Heart left ventricle (tissue), 16 donors: ENCODE measurements at places on chromosomes 3 and 15. TPM values are rescaled to one million over a fixed set of nuclear protein-coding genes. Genes with fewer than 3 reads are reported as not detected.

The CYP1A1 gene
- total RNA-seq, result 0.91 TPM

The PLA2G4D gene
- total RNA-seq, result not detected

GRCh38 chr15:39834256-39834655, 51.6 kb upstream of the FSIP1 start:
- DNase-seq, result no peak

DNA sequence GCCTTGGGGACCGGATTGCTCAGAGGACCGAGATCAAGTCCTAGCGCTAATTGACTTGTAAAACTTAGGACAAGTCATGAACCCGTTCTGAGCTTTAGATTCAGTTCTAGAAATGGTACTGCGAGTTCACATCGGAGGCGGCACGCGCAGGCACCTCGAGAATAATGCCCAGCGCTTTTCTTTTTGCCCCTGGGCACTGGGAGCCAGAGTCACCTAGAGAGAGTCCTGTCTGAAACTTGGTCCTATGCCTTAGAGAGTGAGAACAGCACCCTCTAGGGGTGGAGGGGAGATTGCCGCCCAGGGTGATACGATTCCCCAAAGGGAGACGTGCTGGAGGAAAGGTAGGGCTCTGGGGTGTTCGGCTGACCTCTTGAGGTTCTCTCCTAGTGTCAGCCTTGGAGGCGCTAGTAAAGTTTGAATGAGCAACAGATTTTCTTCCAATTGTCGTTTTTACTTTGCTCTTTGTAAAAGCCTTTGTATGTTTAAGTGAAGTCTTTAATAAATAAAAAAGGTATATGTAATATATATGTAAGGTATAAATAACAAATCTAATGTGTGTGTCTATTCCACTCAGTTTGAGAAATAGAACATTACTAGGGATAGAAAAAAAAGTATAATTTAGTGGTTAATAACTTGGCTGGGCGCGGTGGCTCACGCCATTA, 826 bp downstream of the EEF1AKMT4 start:
- DNase-seq, result peak; percentile 85
